ENCODE measurements at places on chromosomes 7 and 10.

DNA sequence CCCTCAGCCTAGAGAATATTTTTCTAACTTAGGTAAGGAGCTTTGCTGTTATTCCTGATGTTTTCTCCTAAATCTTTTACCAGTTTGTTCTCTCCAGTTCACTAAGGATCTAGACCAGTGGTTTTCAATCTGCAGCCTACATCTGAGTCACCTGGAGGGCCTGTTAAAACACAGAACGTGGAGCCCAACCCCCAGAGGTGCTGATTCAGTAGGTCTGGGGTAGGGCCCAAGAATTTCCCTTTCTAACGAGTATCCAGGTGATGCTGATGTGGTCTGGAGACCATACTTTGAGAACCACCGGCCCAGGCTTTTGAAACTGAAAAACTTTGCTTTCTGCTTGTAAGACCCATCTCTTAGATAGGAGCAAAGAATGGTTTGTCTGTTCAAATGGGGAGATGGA, 51.2 kb upstream of the KMT2E start:
- DNase-seq, result no peak

DNA sequence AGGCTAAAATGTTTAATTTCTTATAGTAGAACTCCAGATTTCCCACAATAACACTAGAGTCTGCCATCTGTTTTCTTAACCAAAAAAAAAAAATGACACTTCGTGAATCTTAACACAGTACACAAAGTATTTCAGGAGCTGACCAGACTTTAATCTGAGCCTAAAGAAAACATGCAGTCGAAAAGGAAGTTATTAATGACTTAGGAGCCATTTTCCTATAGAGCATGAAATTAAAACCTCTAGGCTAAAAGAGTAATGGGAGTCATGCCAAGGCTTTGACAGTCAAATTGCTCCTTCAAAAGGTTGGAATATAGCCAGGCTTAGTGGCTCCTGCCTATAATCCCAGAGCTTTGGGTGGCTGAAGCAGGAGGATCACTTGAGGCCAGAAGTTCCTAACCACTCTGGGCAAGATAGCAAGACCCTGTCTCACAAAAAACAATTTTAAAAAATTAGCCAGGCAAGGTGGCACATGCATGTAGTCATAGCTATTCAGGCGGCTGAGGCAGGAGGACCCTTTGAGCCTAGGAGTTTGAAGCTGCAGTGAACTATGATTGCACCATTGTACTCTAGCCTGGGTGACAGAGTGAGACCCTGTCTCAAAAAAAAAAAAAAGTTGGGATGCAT, 13.6 kb downstream of the MICU1 start:
- no peak for DNase-seq

GRCh38 chr10:67788028-67788886, 49.7 kb downstream of the DNAJC12 start:
- peak; percentile 20 for DNase-seq

DNA sequence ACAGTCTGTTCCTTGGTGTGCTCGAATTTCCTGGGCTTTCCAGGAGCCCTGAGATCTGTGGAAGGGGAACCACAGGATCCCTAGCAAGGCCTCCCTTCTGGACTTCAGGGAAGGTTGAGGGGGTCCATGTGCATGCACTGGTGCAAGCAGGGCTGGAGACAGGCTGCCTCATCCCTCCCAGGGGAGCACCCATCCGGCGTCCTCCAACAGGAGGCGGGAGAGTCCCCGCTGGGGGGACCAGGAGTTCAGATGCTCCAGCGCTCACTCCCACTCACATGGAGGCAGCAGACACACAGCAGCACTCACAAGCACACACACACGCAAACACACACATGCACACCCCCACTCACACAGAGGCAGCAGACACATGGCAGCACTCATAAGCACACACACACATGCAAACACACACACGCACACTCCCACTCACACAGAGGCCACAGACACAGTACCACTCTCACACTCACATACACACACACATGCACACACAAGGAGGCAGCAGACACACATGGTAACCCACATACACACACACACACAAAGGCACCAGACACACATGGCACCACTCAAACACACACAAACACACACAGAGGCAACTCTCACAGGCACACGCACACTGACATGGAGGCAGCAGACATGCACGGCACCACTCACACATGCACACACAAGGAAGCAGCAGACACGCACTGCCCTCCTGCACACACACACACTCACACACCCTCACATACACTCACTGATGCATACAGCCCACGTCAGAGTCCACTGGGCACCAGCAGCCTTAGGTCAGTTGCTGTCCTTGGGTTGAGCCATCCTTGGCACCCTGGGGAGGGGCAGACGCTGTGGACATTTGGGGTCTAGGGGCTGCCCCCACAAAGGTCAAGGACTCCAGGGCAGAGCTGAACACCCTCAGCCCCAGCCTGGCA, 247.0 kb upstream of the PPP2R2D start:
- DNase-seq, result no peak

DNA sequence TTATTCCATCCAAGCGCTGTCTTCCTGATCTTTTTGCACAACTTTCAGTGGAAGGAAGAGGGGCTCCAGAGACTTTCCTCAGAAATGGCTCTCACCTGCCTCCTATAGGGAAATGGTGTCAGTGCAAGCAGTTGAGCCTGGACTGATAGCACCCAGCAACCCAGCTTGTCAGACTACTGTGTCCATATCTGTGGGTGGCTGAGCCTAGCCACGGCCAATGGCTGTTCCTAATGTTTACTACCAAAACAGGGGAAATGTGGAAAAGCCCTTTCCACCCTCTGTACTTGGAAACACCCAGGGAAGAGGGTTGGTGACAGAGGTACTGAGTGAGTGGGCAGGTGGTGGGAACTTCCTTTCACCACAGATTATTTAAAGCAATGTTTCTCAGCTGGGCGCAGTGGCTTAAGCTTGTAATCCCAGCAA, 4.3 kb upstream of the YKT6 start:
- no peak for DNase-seq

GRCh38 chr7:157830331-157830730, 493.5 kb downstream of the DNAJB6 start:
- no peak for DNase-seq

DNA sequence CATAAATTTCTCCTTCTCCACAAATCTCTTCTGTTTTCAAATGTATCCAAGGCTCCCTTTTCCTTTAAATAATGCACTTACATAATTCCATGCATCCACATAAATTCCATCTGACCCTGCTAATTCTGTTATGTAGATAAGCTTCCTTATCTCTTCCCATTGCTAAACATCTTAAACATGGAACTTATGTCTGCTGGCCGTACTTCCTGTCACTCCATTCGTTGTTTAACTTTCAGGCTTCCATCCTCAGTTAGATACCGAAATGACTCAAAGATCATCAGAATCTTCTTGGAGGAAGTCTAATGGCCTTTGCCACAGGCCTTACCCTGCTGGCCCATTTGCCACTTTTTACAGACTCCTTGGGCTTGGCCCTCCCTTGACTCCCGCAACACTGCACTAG, 330.9 kb downstream of the GFRA1 start:
- DNase-seq, result no peak

GRCh38 chr7:107955394-107955793, 47.6 kb downstream of the LAMB1 start:
- DNase-seq, result no peak

GRCh38 chr7:39693812-39694211, 70.4 kb downstream of the RALA start:
- no peak for DNase-seq

- DNase-seq, result no peak
Observed at GRCh38 chr7:33876596-33877274, 28.6 kb upstream of the BMPER start.

GRCh38 chr7:137245890-137246289, 97.6 kb downstream of the PTN start:
- DNase-seq, result no peak

DNA sequence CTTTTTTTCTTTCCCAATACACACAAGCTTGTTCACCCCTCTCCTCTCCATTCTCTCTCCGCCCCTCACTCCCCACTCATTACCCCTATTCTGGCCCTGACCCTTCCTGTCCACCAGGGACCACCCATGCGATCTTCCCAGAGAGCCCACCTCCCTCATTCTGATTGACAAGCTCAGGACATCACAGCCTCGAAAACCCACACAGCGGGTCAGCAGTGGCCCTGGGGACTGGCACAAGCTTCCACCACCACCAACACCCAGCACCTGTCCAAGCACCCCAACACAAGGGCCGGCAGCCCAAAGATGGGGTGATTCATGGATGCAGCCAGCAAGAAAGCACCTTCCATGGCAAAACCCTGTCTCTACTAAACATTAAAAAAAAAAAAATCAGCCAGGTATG, 50.0 kb upstream of the USP6NL start:
- no peak for DNase-seq

GRCh38 chr10:93098816-93099215, 25.1 kb downstream of the CYP26A1 start:
- DNase-seq, result no peak

DNA sequence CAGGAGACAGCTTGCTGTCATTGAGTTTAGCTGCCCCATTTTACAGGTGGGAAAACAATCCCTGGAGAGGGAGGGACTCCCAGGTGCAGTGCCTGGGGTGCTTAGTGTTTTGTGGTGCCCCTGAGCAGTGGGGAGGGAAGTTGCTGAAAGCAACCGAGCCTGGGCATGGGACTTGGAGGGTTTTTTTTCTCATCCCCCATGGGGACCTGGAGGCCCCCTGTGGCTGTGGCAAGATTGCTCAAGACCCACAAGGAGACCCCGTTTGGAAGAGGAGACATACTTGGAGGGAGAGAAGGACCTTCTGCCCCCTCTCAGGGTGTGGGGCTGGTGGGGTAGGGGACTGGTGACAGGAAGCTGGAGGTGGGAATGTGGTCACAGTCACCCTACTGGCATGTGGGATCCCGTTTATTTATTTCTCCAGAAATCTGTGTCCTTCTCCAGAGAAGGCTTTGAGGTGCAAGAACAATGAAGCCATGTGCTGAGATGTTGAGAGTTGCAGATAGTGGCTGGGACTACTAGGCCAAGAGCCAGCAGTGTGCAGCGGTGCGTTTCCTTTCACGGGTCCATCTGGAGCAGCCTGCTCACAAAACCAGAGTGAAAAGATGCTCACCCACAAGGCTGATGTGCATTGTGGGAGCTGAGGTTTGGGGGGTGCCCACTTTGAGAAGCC, 21.5 kb downstream of the ZMIZ1 start:
- no peak for DNase-seq

DNA sequence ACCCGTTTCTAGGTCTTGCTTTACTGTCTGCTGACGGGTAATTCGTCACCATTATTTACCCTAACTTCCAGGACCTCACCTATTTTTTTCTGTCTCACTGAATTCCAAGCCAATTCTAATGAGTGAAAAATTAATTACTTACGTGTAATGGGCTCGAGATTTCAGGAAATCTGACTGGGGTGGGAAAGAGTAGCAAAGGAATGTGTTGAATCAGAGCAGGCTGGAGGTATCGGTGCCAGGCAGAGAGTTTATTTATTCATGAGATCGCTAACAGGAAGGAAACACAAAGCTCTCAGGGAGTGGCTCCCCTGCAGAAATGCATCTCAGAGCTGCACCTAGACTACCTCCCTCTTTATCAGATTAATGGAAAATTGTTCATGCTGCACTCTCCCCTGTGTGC, 4.0 kb upstream of the DIP2C start:
- no peak for DNase-seq

GRCh38 chr7:56007891-56008290, 43.4 kb downstream of the PSPH start:
- no peak for DNase-seq

DNA sequence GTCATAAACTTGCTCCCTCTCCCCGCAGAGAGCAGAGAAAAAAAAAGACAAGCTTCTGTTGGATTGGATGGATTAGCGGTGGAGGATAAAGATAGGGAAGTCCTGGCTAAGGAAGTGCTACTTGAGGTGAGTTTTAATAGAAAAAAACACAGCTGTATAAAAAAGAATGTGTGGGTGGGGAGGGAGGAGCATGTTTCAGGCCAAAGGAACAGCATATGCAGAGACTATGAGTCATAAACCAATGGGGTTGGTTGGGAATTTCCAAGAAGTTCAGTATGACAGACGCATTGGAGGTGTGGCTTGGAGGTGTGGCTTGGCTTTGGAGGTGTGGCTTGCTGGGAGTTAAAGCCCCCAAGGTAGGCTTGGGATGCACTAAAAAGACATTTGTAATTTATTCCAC, 103.0 kb upstream of the LSM8 start:
- DNase-seq, result no peak

GRCh38 chr10:18222866-18223265, 82.6 kb downstream of the CACNB2 start:
- DNase-seq, result no peak

- no peak for DNase-seq
Observed at GRCh38 chr7:111492234-111492633, 70.1 kb downstream of the IMMP2L start.

- no peak for DNase-seq
Observed at GRCh38 chr7:23852988-23853387, 143.0 kb downstream of the STK31 start.

DNA sequence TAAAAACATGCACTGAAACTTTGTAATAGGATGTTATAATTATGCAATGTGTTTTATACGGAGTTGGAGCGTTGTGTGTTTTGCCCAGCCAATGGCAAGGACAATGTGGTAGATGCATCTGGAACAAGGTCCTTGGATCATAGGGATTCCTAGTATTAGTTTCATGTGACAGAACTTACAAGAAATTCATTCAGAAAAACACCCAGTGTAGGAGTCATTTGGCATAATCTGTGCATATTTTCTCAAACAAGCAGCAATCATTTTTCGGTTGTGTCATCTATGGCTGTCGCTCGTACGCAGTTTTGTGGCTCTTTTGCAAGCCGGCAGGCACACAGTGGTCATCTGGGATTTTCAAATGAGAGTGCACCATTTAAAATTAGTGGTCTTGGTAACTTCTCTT, 19.8 kb downstream of the CREB5 start:
- DNase-seq, result no peak

DNA sequence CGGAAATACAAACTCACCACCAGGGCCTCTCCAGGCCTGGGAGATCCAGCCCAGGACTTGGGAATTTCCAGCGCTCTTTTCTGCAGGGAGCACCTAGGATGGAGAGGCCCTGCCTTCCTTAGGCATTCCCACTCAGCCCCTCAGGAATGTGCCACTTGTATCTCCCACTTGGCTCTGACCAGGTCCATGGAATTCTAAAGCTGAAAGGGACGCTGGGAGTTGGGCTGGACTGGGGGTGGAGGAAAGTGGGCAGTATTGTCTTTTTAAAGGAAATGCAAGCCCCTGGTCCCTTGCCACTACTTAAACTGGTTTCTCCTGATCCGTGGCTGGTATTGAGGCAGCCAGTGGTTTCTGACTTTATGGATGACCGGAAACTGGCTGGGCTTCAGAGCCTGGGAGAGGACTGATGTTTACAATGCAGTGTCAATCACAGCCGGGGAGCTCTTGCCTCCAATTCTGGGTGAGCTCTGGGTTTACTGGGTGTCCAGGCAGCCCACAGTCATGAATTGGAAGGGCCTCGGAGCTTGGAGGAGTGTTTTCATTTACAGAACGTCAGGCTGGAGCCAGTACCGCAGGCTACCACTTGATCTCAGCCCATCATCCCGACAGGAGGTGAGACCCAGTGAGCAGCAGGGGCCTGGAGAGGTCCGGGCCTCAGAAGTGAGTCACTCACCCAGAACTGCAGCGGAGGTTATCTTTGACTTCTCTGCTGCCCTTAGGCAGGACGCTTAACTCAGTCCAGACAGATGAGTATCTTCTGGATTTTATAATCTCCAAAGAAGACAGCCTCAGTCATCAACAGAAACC, 27.3 kb downstream of the AGAP3 start:
- no peak for DNase-seq

GRCh38 chr10:76070916-76071315, 639.5 kb downstream of the LRMDA start:
- no peak for DNase-seq

Measured in bone marrow (tissue), 2 donors.